D721Med (cell line): ENCODE measurements at places on chromosomes 2 and 18.

DNA sequence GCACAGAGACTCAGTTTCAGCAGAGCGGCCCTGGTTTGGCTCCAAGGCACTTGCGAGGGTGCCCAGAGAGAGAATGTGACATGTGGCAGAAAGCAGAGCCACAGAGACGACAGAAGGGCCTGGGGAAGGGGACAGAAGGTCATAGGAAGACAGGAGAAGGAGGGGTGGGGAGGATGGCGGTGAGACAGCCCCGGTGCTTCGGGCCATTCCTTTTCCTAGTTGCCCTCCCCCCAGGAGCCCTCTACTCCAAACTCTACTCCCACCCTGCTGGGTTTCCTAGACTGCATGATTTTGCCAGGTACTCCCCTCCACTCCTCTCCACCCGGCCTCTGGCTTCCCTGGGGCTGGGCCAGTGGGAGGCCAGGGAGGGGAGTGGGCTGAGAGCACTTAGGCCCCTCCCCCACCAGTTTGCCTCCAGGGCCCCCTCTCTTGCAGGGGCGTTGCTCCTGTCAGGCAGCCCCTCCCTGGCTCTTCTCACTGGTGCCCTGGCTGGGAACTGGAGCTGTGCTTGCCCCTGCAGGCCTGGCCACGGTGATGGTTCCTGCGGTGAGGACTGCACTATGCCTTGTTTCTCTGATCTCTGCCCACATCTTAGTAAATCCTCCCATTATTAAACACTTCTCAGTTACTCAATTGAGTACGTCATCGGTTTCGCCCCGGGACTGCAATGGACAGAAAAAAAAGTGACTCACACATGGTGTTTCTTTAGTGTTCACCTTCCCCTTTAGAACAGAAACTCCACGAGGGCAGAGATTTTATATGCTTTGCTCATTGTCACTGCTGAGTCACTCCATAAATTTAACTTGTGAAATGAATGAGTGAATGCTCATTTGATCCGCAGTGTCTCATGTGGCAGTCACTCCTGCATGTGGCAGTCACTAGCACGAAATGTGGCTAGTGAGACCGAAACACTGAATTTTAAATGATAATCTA, 58.7 kb upstream of the SP3 start:
- DNase-seq = no peak

DNA sequence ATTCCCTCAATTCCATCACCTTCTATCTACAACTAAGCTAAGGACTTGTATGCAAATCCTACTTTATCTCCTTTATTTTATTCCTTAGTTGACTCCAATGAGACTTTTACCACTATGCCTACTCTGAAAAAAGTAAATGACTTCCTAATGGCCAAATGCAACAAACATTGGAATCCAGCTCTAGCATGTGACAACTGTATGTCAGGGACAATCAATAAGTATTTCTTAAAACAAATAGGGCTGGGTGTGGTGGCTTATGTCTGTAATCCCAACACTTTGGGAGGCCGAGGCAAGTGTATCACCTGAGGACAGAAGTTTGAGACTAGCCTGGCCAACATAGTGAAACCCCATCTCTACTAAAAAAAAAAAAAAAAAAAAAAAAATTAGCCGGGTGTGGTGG, 21.8 kb downstream of the METTL4 start:
- no peak for DNase-seq

DNA sequence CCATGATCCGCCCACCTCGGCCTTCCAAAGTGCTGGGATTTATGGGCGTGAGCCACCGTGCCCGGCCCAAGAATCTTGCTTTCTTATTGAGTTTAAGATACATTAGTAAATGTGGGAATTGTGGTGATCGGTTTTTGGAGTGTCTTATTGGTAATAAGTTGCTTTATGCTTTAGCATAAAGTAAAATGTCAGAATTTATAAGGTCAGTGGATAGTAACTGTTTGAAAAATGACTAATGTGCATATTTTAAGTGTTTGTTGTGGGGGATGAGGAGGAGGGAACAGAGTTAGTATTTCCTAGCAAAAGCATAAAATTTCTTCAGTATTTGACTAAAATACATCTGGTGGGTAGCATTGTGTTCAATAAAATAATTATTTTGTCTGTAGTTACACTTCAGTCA, 77.4 kb downstream of the SLC39A10 start:
- no peak for DNase-seq

DNA sequence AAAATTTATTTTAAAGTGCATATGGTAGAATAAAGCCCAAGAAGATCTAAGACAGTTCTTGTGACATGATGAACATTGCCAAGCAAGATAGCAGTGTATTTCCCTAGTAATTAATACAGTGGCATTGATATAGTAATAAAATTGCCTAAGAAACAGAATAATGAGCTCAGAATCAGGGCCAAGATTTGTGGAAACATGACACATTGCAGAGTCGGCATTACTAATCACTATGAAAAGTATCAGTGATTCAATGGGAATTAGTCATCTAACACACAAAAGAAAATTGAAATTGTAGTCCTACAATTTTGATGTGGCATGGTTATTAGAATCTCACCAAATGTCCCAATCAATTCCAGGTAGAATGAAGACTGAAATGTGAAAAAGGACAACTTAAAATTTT, 243.0 kb upstream of the CYRIA start:
- DNase-seq = no peak

DNA sequence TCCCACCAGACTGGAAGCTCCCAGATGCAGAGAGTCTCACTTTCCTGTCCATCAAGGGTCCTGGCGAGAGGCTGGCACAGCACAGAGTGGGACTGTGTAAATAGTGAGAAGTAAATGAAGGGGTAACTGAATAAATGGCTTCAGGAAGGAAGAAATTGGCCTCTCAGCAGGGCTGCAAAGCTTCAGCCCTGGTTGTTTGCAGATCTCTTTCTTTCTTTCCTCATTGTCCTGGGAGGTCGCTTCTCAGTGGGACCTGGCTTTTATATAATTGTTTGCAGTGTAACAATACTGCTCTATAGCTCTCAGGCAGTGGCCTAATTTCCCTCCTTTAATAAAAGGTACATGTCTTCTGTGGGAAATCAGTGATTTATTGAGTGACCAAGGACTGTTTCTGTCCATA, 74.9 kb upstream of the GPR45 start:
- no peak for DNase-seq

- DNase-seq = no peak
Observed at GRCh38 chr18:9521770-9522169, 46.5 kb downstream of the RALBP1 start.

GRCh38 chr2:47043891-47044239, 111.2 kb downstream of the STPG4 start:
- no peak for DNase-seq

DNA sequence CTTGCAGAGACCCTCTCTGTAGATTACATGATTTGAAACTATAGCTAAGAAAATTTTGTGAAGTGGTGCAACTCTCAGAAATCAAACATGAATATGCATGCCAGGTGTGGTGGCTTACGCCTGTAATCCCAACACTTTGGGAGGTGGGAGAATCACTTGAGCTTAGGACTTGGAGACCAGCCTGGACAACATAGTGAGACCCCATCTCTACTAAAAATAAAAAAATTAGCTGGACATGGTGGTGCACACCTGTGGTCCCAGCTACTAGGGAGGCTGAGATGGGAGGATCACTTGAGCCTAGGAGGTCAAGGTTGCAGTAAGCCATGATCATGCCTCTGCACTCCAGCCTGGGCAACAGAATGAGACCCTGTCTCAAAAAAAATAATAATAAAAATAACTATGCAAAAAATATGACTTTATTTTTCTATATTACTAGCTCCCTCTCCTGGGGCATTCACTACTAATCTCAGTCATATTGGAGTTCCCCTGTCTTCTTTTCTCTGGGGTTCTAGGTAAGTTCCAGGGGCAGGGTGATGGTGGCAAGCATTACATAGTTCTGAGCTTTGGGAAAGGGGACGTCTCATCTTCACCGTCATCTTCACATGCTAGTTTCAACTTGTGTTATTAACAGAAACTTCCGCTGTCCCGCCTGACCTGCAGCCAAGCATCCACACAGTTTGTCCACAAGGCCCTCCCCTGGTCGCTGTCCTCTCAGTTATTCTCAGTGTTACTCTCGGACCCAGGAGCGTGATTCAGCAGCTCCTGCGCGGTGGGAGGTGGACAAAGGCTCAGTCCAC, 96.8 kb upstream of the MBOAT2 start:
- no peak for DNase-seq

DNA sequence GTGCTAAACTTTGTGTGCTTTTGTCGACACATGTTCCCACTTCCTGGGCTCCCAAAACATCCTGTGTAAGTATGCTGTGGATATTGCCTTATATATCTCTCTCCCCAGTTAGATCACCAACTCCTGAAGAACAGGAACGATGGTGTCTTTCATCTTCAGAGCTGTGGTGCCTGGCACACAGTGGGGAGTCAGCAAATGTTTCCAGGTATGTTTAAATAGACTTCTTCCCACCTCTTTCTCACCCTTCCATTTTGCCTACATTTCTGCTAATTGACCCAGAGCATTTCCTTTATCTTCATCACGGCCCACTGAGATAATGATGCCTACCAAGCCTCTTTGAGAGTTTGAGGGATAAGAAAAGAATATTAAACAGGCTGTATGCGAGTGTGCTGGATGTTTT, 60.7 kb downstream of the RND3 start:
- DNase-seq = no peak
